Stimulated activated CD4-positive, alpha-beta T cell treated with anti-CD3 and anti-CD28 coated beads, Interleukin-1b, Interleukin-23, amount 100 ng/mL, for 1 hour (primary cell): ENCODE measurements at places on chromosomes 4 and X.

- no peak for DNase-seq
Observed at GRCh38 chr4:168877511-168878491, 132.3 kb downstream of the CBR4 start.

DNA sequence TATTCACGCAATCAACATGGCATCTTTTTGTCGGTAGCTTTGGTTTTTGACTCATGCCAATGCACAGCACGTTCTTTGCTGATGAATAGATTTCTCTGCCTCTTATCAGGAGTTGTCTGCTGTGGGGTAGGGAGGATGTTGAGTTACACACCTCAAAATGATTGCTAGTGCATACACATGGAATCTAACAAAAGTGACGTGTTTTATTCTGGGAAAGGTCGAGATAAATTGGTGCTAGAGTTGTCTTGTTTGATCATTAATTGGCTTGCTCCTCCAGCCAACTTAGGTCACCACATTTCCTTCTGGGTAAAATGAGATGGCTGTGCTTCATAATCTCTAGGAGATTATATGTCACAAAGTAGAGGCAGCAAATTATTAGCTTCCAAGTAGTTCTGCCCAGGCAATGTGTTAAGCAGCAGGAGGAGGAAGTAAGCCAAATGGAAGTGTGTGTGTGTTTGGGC is 3.9 kb downstream of the RAB9A start:
- no peak for DNase-seq

DNA sequence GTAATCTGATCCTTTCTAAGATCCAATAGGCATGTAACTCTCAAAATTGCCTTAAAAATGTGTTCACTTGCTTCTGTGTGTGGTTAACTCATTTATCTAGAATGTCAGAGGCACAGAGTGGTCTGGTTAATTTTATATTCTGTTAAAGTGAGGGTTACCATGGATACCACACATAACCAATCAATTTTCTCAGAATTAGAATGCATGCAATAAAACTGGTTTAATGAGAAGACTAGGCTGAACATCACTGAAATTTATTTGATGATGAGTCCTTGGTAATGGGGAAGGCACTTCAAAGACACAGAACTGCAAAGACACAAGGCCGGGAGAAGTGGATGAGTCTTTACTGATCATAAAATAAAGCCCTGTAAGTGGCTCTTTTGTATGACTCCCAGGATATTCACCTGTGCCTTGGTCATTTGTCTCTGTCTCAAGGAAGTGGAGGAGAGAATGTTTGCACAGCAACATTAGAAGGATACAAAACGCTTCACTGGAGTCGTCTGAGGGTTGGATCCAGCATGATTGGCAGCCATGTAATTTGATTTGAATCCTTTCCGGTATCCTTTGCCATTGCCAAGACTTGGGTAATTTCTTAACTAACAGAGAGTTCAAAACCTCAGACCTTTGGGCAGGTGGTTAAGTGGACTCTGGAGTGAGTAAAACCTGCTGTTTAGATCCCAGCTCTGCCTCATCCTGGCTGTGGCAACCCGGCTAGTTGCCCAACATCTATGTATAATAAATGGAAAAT is 94.0 kb upstream of the RBPJ start:
- DNase-seq: no peak

DNA sequence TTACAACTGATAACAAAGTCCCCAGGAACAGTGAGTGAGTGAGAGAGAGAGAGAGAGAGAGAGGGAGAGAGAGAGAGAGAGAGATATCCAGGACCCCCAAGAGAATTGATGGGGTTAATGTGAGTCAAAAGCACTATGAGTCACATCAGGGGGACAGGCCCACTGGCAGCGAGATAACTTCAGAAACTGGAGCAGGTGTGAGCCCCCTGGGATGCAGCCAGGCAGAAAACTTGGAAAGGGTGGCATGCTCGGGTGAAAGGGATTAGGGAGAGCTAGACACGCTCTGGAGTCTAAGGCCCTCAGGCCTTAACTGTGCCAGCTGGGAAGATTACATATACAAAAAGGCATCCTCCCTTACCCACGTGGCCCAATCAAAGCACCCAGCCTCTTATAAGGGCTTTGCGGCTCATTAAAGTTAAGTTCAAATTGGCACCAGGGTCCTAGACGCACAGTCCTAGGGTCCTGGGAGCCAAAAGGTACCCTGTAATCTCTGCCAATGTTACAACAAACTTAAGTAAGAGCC is 841 bp downstream of the ACOT9 start:
- DNase-seq: no peak

DNA sequence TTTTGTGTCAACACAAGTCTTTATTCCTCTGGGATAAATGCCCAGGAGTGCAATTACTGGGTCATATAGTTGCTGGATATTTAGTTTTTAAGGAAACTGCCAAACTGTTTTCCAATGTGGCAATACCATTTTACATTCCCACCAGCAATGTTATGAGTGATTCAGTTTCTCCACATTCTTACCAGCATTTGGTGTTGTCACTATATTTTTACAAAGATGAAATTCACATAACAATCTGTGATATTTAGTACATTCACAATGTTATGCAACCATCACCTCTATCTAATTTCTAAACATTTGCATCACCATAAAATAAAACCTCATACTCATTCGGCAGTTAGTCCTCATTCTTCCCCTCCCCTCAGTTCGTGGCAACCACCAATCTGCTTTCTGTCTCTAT is 75.0 kb downstream of the MAMLD1 start:
- DNase-seq: no peak

DNA sequence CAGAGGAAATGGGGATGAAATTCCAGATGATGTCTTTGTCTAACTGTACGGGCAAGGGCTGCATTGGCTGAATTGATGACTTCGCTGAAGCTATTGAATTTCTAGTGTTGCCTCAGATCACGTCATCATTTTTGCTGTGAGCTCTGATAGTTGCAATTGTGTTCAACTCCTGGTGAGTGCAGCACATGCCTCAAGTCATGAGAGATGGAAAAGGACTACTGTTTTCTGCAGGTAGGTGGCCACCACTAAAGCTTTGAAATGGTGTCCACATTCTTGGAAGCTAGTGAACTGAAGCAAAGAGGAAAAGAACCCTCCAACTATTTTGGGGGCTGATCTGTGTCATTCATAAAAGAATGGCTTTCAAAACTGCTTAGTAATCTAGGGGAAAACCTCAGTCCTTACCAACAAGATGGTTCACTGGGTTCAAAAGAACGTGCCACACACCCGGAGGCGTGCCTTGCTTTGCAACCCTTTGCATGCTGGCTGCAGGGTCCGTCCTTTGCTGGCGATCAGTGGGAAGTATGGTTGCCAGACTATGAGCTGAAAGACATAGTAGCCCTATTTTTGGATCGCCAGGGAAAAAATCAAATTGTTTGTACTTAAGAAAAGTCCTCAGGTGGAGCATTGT is 88.1 kb upstream of the STOX2 start:
- DNase-seq: no peak

DNA sequence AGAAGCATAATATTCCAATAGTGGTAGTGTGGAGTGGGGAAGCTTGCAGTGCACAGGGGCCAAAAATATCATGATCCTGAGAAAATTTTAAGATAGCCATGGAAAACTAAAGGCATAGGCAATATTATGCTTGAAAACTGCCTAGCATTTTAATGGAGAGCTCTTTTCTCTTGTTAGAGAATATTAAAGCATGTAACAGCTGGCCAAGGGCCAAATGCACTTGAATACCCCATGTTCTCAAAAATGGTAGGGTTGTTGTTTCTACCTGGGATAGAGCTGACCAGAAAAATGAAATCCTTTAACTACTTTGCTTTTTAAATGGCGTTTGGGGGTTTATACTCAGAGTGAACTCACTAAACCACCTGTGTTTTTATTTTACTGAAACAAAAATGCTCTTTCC is 739.6 kb upstream of the SLIT2 start:
- no peak for DNase-seq

- no peak for DNase-seq
Observed at GRCh38 chr4:103773691-103774231, 54.0 kb upstream of the TACR3 start.

DNA sequence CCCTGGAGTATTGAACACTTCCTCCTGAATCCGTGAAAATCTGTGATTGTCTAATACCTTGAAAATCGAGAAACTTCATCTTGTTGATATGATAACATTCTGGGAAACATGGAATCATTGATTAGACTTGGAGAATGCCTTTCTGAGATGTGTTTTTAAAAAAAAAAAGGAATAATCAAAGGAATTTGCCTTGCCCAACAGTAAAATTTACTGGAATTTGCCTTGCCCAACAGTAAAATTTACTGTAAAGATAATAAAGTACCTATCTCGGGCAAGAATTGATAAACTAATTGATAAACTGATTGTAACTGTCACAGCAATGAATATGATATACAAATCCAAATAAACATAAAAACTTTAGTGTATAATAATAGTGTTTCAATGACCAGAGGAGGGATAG is 44.7 kb downstream of the PHOX2B start:
- DNase-seq: no peak

DNA sequence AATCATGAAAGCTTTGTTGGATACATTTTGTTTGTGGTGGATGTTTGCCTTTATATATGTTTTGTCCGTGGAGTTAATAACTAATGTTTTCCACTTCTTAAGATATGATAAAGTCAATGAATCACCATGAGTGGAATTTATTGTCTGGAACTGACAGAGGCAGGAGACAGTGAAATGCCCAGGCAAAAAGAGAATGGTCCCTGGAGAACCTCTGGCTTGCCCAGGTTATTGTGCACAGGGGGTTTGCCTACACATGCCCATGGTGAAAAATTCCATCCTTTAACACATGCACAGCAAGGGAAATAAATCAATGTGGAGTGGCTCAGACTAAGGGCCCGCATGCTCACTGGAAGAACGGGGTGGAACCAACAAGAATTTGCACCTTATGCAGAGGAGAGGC is 964.3 kb upstream of the GRIA3 start:
- DNase-seq: no peak

GRCh38 chrX:134776342-134776741 is 118.1 kb upstream of the PLAC1 start:
- no peak for DNase-seq

GRCh38 chrX:131792789-131793462 is 230.2 kb upstream of the STK26 start:
- DNase-seq: no peak

DNA sequence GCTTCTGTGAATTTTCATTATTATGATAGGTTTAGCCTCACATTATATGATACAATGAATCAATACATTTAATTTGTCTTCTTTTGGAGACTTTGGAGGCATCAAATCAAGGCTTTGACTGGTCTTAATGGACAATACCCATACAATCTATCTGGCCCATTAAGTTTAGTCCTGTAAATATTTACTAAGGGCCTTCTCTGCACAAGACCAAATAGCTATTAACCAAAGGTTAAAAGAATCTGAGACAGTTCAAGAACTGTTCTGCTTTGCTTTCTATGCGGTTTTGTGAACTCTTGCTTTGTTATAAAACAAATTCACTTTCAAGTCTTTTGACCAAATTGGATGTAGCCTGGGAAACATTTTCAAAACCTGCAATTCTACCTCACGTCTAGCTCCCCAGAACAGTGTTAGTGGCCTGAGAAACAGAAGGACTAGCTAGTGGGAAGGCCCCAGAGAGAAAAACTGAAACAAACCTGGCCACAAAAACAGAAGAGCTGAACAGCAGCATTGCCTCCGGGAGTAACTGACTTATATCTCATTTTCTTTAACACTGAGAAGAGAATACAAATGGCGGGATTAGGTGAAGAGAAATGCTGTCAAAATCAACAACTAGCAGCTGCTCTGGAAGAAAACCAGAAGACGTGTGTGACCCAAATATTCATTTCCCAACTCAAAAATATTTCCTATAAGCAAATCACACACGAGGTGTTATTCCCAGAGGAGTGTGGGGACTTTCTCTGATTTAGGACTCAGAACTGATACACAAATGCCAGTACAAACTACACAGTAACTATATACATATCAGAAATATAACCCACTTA is 548 bp downstream of the TLR1 start:
- no peak for DNase-seq
